ENCODE measurements at places on chromosomes 1 and 21.

GRCh38 chr1:185213091-185213490 lies 56.1 kb downstream of the SWT1 start:
- DNase-seq, result no peak

DNA sequence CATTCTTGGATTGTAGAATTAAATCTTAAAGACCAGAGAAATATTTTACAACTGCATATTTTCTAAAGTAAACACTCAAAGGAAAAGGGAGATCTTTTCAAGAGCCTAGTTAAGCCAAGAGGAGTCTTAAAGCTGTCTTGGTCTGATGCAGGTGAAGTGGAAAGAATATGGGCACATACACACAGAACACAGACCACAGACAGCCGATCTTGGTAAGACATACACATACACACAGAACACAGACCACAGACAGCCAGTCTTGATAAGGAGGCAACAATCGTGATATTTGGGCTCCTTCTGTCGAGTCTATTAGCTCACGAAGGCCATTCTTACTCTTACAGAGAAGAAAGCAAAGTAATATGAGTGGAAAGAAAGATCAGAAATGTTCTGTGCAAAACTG lies 1153.9 kb upstream of the TMPRSS15 start:
- no peak for DNase-seq

DNA sequence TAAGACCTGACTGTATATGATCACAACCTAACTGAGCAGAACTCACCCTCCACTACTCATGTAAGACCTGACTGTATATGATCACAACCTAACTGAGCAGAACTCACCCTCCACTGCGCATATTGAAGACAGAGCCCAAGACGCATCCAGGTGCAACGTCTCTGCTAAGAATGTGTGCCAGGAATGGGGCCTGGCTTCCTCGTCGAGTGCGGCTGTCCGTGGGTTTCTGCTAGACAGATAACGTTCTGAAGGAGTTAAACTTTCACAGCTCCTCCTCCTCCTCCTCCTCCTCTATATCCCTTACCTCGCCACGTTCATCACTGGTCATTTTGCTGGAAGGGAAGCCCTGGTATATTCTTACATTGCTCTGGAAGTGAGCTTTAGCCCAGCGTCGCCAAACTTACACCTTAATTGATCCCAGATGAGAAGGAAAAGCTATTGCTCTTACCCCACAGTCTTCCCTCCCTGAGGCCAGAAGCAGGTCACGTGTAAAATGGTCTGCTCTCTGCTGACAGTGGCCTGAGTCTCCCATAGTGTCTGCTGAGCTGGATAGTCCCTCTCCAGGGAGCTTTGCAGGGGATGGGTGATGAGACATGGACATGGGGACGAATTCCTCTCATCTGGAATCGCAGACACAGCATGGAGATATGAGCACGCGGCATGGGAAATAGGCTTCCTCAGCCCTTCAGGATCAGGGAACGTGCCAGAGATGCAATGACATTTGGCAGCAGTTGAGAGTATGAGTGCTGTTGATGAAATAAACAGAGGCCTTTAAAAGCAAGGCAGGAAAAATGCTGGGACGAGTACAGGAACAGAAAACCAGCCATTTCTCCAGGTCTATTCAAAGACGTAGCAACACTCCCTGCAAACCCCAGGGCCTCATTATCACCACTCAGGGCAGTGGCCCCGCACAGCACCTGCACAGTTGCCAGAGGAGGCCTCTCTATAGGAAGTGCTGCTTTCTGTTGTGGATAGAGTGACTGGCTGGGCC lies 528.1 kb downstream of the KIF26B start:
- DNase-seq, result no peak

DNA sequence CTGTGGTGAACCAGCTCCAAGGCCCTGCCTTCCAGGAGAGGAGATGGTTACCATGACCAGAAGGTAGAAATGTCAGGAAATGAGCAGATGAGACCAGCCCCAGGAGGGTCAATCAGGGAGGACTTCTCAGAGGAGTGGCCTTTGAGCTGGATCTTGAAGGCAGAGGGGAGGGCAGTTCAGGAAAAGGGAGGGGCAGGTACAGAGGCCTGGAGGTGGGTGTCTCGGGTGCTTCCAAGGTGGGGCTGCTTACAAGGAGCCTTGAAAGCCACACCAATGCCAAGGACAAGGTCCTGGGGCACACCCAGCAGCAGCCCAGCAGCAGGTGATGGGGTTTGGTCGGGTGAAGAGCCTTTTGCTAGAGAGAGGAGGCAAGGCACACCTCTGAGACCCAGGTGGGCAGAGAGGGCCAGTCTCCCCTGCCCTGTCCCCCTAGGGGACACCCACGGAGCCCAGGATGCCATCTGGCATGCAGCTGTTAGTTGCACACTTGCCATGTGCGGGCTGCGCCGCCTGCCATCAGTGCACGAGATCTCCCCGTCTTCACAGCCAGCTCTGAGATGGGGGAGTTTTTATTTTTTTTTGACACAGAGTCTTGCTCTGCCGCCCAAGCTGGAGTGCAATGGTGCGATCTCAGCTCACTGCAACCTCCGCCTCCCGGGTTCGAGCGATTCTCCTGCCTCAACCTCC lies 18.5 kb downstream of the SLC66A1 start:
- DNase-seq, result no peak

- no peak for DNase-seq
These were observed 7.7 kb downstream of the TTLL10 start for GRCh38 chr1:1181129-1181937.

- DNase-seq, result no peak
These were observed 64.7 kb downstream of the KCND3 start for GRCh38 chr1:111924786-111925185.

DNA sequence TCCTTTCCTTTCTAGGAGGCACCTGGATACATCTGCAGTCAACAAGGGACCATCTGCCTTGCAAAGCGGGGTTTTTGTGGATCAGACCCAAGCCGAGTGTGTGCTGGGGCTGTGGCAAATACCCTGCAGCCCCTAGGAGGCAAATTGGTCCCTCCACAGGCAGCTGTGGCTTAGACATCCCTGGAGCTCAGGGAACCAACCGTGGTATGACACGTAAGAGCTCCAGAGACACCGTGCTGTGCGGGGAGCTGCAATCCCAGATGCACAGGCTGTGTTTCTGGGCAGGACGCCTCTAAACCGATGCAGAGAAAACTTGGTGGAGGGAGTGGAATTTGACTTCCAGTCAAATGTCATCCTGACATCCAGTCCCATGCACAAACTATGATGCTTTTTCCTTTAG lies 141.5 kb downstream of the KAZN start:
- DNase-seq, result no peak

- DNase-seq, result no peak
These were observed 18.0 kb upstream of the OLIG2 start for GRCh38 chr21:33007747-33008146.

- DNase-seq, result no peak
These were observed 7.0 kb downstream of the NOL9 start for GRCh38 chr1:6547301-6547700.

DNA sequence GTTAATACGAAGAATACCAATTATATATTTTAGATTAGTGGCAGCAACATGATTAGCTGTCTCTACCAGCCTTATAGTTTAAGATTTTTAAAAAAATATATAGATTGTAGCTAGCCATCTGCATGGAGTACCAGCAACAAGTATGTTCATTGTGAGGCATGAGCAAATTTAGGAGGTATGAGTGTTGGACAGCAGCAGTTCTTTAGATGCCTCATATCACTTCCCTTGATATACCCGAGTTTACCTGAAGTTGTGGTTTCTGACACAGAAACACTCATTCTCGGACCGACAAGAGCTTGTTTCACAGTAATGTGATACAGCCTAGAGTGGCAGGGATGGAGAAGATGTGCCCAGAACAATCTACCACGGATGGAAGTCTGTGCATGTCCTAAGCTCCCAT lies 69.1 kb downstream of the RGS18 start:
- no peak for DNase-seq

DNA sequence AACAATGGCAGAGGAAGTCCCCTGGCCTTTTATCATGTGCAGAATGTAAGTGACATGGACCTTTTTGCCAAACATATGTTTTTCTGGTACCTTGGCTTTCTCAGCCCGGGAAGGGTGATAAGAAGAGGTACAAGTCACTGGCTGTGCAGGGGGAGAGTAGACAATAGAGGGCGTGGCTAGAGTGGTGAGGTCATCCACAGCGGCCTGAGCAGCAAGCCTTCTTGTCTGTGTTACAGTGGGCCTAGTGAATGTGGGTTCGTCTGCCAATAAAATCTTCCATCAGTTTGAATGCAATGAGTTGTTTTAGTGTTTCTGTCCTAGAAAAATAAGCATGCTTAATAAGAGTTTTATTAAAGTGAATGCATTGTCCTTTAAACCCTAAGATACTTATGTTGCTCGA lies 59.0 kb upstream of the PGD start:
- DNase-seq, result no peak

- DNase-seq, result no peak
These were observed 1.7 kb upstream of the WNT9A start for GRCh38 chr1:227949341-227949921.

DNA sequence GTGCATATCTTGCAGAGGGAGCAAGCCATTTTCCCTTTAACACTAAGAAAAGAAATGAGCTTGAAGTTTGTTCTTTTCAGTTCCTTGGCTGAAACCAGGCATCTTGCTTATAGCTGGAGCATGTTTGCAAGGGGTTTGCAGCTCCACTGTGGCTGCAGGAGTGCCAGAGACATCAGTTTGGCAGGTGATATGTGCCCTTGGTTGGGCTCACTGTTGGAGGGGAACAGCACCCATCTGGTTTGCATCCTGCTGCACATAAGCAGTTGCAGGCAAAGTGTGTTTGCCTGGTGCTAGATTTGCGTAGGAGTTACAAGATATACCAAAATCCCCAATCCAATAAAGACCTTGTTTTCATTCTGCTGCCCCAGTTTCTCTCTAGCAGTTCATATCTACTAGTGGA lies 47.8 kb upstream of the IKBKE start:
- DNase-seq, result no peak

DNA sequence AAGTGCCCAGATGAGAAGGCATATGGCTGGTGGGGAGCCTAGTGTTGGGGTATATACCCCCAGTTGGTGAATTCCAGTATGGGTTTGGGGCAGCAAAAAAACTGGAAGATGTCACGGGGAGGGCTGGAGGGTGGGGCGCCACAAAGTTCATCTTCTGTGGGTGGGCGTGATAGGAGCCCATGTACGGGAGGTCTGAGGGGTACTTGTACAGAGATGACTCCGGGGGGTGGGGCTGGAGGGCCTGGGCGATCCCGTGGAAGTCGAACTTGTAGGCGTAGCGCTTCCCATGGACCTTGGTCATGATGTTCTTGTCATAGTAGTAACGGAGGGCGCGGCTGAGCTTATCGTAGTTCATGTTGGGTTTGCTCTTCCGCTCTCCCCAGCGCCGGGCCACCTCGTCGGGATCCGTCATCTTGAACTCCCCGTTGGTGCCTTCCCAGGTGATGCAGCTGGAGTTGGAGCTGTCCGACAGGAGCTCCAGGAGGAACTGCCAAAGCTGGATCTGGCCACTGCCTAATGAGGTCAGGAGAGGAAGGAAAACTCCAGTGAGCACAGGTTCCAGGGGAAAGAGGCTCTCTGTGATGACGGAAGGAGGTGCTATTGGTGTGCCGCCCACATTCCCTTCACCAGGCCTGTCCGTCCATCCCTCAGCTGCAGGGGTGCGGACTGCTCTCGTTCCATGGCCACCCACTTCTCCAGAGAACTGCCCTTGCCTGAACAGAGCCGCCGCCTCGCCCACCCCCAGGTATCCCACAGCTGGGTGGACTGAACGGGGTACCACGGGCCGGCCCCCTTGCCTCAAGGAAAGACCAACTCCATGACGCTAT lies 114.7 kb downstream of the ERG start:
- DNase-seq, result no peak

- DNase-seq, result no peak
These were observed 6.1 kb downstream of the FABP3 start for GRCh38 chr1:31366796-31367195.

DNA sequence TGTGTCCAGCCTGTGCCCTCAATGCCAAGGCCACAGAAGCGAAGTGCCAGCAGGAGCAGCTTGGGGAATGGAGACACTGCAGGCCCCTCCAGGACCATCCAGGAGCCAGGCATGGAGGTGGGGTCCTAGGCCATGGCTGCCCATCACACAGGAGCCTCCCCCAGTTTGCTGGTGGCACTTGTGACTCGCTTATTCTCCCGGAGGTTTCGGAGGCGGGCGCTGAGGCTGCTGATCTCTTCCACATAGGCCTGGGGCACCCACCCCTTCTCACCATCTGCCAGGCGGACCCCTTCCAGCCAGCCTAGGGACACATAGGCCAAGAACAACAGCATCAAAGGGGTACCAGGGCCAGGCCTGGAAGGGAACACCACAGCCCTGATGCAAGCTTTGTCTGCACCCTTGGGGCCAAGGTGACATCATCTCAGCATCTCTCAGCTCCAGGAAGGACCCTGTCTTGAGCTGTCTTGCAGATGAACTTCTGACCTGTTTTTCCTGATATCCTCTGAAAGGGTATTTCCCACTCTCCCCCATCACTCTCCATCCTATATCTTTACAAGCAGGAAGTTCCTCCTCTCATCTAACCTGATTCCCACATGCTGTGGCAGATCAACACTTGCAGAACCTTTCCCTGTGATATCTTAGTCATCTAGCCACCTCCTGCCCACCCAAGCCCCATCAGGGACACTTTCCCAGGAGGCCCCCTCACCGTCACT lies 13.9 kb downstream of the ARHGEF19 start:
- no peak for DNase-seq

- no peak for DNase-seq
These were observed 274.3 kb downstream of the USP25 start for GRCh38 chr21:16004086-16004485.

GRCh38 chr1:96329121-96329520 lies 392.5 kb upstream of the PTBP2 start:
- no peak for DNase-seq

- no peak for DNase-seq
These were observed 338.3 kb downstream of the LTN1 start for GRCh38 chr21:28654406-28654805.
